Stomach (tissue), 19 donors: ENCODE measurements at places on chromosomes 1 and 21.

DNA sequence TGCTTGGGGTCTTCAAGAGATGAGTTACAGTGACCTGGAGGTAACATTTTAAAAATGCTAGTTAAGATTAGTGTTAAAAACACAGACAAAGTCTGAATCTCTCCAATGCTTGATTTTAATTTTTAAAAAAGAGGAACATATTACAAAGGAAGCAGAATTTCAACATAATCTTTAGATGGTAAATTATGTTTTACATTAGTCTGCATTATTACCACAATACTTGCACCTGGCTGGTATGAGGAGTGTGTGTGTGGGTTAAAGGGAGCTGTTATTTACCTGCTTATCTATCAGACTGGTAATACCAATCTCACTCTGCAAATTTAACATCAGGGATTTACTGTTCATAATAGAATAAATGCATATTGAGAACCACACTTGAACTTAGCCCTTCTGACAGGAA is 10.3 kb upstream of the KCNJ15 start:
- no peak for DNase-seq

GRCh38 chr1:43426221-43426620 is 27.5 kb downstream of the HYI start:
- DNase-seq, result no peak

DNA sequence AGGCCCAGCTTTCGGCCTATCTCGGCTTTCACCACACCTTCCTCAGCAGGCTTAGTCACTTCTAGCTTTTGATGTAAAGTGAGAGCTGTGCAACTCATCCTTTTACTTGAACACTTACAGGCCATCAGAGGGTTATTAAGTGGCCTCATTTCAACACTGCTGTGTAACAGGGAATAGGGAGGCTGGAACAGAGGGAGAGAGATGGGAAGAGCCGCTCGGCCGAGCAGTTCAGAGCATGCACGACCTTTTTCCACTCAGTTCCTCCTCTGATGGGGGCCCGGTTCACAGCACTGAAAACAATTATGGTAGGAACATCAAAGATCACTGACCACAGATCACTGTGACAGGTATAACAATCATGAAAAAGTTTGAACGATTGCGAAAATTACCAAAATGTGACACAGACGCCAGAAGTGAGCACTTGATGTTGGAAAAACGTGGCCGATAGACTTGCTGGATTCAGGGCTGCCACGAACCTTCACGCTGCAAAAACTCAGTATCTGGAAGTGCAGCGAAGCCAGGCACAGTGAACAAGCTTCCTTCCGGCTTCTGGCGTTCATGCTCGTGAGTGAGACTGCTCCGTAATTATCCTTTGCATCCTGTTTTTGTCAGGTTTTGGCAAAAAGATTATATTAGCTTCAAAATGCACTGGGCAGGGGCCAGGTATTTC is 28.6 kb downstream of the AGPAT3 start:
- peak; percentile 49 for DNase-seq

- no peak for DNase-seq
Observed at GRCh38 chr1:149932474-149932873, 4.2 kb downstream of the MTMR11 start.

DNA sequence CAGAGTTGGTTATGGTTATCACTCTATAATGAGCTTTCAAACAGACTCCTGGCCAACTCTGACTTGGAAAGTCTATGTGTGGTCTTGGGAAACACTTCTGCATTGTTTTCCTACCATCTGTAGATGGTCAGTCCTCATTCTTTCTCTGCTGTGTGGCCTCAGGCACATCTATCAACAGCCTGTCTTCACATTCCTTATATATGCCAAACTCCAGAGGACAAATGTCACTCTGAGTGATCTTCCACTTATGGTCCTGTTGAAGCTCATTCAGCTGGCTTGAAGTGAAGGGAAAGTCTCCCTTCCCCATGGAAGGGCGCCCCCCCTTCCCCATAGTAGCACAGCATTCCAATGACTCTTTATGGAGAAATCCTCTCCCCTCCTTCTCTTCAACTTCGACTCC is 58.7 kb downstream of the VANGL2 start:
- no peak for DNase-seq

GRCh38 chr1:235607284-235607683 is 42.3 kb downstream of the GNG4 start:
- DNase-seq, result no peak

GRCh38 chr21:41199123-41199522 is 31.2 kb downstream of the BACE2 start:
- DNase-seq, result no peak

GRCh38 chr21:33510826-33511225 is 19.3 kb upstream of the DNAJC28 start:
- peak; percentile 9 for DNase-seq

- DNase-seq, result no peak
Observed at GRCh38 chr1:219812086-219812485, 116.3 kb downstream of the SLC30A10 start.

GRCh38 chr1:162988869-162989268 is 80.3 kb upstream of the RGS4 start:
- no peak for DNase-seq

DNA sequence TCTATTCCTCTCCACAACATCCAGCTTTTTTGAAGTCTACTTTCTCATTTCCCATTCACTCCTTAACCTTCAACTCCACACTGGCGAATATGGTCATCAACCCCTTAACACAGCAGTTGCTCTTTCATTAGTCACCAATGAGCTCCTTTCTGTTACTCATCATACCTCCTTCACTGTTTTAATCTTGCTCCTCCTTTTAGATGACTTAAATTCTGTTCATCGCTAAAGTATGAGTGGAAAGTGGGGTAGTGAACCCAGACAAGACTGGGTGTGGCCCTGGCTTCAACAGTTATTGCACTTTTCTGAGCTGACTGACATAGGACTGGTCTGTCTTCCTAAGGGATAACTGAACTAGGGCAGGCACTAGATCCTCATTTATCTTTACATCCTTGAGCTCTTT is 51.3 kb downstream of the AKT3 start:
- DNase-seq, result no peak

DNA sequence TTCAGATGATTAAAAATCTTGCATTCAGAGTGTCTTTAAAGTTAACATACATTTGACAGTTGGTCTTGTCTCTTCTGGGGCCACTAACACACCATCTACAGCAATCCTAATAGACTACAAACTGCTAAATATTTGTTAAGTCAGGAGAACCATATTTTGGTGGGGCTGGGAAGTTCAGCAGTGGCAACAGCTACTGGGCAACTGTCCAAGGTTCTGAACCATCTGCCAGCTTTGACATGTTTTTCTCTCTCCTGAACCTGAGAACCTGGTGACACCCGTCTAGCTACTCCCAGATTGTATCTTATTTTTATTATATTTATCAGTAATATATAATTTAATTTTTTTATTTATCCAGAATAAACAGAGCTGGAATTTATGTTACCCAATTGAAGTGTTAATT is 199.0 kb upstream of the DPYD start:
- DNase-seq, result peak; percentile 66

GRCh38 chr1:110102081-110102480 is 10.2 kb upstream of the UBL4B start:
- no peak for DNase-seq

DNA sequence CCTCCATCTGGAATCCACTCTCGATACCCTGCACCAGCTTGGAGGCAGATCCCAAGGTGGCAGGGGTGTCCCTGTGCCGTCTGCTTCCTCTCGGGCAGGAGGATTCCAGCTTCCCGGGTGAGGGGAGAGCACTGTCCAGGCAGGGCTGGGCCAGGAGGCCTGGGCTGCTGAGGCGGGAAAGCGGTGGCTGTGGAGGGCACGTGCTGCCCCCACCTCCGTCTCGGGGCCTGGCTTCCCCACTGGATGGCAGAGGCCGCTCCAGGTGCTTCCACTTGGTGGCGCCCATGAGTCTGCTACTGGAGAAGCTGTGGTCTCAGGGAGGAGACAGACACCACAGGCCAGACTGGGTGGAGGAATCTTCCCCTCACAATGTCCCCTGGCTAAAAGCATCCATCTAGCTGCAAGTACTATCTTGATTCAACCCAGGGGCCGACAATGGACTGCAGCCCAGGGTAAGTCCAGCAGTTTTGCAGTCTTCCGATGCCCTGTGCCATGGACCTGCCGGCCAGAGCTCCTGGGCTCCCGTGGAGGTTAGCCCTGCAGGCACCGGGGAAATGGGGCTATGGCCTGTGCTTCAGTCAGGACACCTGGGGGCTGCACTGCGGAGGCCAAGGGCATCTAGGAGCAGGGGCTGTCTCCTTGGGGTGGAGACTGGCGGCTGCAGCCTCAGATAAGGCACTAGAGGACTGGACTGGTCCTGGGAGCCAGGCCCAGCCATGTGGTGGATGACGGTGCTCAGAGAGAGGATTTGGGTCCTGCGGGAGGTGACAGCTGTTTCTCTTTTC is 41.3 kb upstream of the EIF4G3 start:
- peak; percentile 31 for DNase-seq

- DNase-seq, result no peak
Observed at GRCh38 chr1:63730211-63730610, 43.6 kb upstream of the ROR1 start.

GRCh38 chr1:43900386-43900785 is 33.2 kb upstream of the ARTN start:
- no peak for DNase-seq

GRCh38 chr1:23544444-23545389 is 13.7 kb upstream of the E2F2 start:
- peak; percentile 84 for DNase-seq

GRCh38 chr1:46515576-46515975 is 25.9 kb downstream of the DMBX1 start:
- DNase-seq, result no peak

DNA sequence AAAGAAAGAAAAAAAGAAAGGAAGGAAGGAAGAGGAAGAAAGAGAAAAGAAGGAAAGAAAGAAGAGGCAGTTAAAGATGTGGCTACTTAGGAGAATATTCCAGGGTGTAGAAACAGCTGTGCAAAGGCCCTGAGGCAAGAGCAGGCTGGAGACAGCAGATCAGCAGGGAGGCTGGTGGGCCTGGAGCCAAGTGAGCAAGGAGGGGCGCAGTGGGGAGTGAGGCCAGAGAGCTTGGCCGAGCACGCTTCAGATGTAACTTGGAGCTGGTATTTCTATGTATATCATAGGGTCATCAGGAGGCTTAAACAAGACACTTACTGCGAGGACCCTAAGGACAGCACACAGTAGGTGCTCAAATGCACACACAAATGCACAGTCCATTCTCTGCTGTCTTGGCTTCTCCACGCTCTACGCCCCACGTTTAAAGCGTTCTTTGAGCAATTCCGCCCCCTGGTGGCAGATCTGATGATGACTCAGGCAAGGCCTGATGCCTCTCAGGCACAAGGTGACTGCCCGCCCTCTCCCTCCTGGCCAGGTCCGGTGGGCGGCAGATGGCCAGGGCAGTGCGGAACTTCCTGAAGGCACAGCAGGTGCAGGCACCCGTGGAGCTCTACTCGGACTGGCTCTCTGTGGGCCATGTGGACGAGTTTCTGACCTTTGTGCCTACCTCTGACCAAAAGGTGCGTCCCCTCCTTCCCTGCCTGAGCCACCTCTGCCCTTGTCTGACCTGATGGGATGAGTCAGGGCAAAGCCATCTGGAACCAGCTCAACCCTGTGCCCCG is 11.9 kb upstream of the PADI3 start:
- DNase-seq, result peak; percentile 91

DNA sequence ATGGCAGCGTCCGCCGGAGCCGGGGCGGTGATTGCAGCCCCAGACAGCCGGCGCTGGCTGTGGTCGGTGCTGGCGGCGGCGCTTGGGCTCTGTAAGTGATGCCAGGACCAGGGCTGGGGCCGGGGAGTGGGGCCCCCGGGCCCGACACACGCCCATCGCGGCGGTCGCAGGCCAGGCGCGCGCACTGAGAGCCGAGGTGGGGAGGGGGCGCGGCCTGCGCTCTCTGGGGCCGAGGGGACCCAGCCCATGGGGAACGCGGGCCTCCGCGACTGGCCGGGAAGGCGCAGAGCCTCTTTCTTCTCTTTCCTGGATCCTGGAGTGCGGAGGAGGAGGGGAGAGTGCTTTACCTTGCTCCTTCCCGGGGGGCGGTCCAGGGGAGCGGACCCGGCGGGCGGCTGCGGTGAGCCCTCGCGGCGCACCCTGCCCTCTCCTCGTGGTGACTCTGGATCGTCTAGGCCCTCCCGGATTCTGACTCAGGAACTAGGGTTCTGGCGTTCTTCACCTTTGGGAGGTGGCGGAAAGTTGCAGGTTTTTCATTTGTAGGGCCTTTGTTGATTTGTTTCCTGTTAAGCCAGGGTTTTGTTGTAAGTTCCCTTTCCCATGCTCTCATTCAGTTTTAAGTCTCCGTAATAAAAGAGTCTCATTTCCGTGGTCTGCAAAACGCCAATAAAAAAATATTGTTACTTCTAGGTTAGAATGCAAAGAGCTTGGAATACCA is 529 bp downstream of the MPZL1 start:
- peak; percentile 60 for DNase-seq

DNA sequence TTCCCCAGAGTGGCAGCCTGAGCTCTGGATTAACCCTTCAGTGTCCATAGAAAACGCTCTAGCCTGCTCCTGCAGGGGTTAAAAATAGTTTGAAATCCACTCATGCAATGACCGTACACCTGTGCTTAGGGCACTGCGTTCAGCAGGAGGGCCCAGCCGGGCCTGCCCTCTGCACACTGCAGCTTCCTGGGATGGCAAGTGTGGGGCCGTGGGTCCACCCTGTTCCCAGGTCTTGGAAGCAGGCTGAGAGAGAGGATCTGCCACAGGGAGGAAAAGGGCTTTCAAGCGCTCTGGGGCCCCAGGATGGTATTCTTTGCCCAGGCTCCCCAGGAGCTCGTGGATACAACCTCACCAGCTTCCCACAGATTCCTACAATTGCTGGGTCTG is 1.5 kb upstream of the S100B start:
- no peak for DNase-seq

- peak; percentile 11 for DNase-seq
Observed at GRCh38 chr1:73839922-73840321, 358.1 kb downstream of the LRRIQ3 start.

- no peak for DNase-seq
Observed at GRCh38 chr21:37435120-37435519, 68.5 kb downstream of the DYRK1A start.

DNA sequence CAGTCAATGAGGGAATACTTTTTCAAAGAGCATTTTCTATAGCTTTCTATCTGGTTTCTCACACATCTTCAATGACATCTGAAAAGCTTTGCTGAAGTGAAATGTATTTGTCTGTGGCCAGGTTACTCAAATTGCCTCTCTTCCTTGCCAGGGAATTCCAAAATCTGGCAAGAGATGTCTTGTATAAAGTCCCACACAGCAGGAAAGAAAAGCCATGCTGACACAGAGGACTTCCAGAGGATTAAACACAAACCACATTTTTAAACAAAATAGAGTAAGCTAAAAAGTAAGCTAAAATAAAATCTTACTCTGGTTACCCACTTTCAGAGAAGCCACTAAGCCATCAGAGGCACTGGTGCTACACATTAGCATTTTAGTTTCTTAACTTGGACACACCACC is 93.1 kb upstream of the BCAR3 start:
- DNase-seq, result no peak

GRCh38 chr1:23129846-23130245 is 38.8 kb downstream of the LUZP1 start:
- DNase-seq, result no peak

DNA sequence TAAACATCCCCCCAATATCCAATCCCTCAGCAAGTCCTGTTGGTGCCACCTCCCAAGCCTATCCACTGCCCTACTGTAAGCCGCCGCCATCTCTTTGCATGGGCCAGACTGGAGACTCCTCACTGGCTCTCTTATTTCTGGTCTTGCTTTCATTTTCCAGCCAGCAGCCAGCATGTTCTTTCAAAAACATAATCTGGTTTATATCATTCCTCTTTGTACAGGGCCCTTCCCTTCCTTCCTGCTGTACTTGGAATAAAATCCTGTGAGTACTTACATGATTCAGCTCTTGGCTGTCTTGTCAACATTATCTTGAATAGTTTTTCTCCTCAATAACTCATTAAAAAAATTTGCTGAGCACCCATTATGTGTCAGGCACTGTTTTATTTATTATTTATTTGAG is 28.2 kb downstream of the TLR5 start:
- DNase-seq, result peak; percentile 77

GRCh38 chr1:109582021-109582420 is 33.6 kb downstream of the GNAI3 start:
- DNase-seq, result no peak
